ENCODE measurements at places on chromosomes 4 and X. TPM values are rescaled to one million over a fixed set of nuclear protein-coding genes. Genes with fewer than 3 reads are reported as not detected.
A peak's percentile ranks its signal among the peaks of the same experiment; 100 is the strongest.

DNA sequence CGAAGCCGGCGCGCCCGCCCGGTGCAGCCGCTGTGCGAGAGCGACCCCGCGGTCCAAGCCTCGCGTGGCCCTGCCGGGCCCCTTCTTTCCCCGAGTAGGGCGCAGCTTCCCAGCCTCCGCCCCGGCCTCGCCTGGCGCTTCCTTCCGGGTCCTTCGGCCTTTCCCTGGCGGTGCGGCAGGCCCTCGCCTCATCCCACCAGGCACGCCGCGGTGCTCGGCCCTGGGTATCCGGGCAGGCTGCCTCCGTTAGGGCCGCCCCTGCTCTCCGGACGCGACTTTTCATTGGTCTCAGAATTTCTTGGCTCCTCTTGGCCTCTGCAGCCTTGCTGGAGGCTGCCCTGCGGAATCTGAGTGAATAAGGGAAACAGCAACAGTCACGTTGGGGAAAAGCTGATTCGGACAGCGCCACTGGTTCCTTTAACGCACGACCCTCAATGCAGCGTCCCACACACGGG lies 429 bp downstream of the UVSSA start:
- DNase-seq = peak; percentile 92
- H3K36me3 ChIP-seq = peaks cover 2% of the 10 kb centered on the region
- no peaks in the 10 kb centered on the region for H3K27me3 ChIP-seq
- peak overlapping the region; percentile 90 for H3K27ac ChIP-seq
- peak overlapping the region; percentile 79 for H3K4me3 ChIP-seq

DNA sequence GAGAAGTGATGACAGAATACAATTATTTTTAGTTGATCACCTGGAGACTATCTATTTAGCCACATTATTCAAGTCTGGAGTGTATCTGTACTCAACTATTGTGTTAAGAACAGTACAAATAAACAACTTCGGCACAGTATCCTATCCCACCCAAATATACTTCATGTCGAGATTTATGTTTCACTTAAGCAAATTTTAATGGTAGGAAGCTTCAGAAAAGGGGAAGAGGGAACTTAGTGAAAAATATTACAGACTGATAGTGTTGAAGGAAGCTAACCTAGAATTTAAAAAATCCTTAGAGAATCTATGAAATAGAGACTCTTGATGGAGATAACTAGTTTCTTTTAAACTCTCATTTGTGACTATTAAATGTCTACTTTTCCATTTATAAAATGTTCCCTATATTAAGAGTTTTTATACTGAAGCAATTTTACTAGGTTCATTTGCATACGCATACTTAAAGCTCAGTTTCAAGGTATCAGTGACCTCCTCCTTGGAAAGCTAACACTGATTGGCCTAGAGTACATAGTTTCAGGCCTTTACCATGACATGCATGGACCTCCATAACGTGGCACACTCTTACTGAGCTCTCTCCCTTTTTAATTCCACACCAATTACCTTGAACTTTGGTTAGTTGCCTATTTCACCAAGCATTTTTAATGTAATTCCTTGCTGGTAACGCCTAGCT lies 197.7 kb downstream of the CAMK2D start:
- H3K4me1 ChIP-seq = peaks cover 37% of the 10 kb centered on the region
- no peak overlapping the region for H3K4me3 ChIP-seq
- H3K36me3 ChIP-seq = peaks cover 10% of the 10 kb centered on the region
- H3K27me3 ChIP-seq = no peaks in the 10 kb centered on the region

- H3K27me3 ChIP-seq = peaks cover 5% of the 10 kb centered on the region
- H3K36me3 ChIP-seq = no peaks in the 10 kb centered on the region
- H3K27ac ChIP-seq = no peak overlapping the region
Measured at GRCh38 chrX:123570011-123570590, 162.8 kb downstream of the THOC2 start.

Gene ZMAT1
- total RNA-seq = 4.9 TPM

- no peaks in the 10 kb centered on the region for H3K27me3 ChIP-seq
- no peak overlapping the region for H3K4me3 ChIP-seq
- no peak for DNase-seq
- H3K27ac ChIP-seq = no peak overlapping the region
Measured at GRCh38 chrX:50432829-50433289, 37.8 kb downstream of the DGKK start.

GRCh38 chr4:44861756-44862155 lies 135.4 kb upstream of the GNPDA2 start:
- DNase-seq = no peak
- peaks cover 7% of the 10 kb centered on the region for H3K4me1 ChIP-seq
- no peak overlapping the region for H3K4me3 ChIP-seq
- H3K36me3 ChIP-seq = no peaks in the 10 kb centered on the region
- H3K27ac ChIP-seq = no peak overlapping the region
- no peaks in the 10 kb centered on the region for H3K27me3 ChIP-seq

DNA sequence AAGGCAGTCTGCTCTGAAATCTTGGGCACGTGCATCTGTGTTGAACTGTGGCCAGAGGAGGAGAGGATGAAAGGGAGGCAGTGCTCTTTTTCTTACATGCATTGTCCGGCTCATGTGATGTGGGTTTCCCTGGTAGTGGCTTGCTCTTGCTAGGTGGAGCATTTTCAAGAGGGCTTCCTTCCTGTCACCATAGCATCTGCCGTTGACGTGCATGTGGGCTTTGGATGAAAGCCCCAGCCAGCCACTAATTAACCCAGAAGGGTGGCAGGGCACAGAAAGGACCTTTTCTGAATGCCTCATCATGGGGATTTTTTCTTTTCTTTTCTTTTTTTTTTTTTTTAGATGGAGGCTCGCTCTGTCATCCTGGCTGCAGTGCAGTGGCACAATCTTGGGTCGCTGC lies 121.3 kb downstream of the GPR143 start:
- no peak overlapping the region for H3K27ac ChIP-seq
- DNase-seq = no peak
- H3K4me3 ChIP-seq = no peak overlapping the region
- H3K36me3 ChIP-seq = peaks cover 2% of the 10 kb centered on the region
- H3K4me1 ChIP-seq = no peaks in the 10 kb centered on the region

- DNase-seq = no peak
- H3K4me3 ChIP-seq = no peak overlapping the region
- no peaks in the 10 kb centered on the region for H3K36me3 ChIP-seq
- peaks cover 2% of the 10 kb centered on the region for H3K4me1 ChIP-seq
Measured at GRCh38 chr4:93414041-93414550, 414.5 kb upstream of the ATOH1 start.

GRCh38 chr4:77347351-77347966 lies 190.5 kb downstream of the CCNG2 start:
- H3K4me3 ChIP-seq = no peak overlapping the region
- no peaks in the 10 kb centered on the region for H3K4me1 ChIP-seq
- DNase-seq = no peak
- H3K27ac ChIP-seq = no peak overlapping the region
- peaks cover 18% of the 10 kb centered on the region for H3K27me3 ChIP-seq

DNA sequence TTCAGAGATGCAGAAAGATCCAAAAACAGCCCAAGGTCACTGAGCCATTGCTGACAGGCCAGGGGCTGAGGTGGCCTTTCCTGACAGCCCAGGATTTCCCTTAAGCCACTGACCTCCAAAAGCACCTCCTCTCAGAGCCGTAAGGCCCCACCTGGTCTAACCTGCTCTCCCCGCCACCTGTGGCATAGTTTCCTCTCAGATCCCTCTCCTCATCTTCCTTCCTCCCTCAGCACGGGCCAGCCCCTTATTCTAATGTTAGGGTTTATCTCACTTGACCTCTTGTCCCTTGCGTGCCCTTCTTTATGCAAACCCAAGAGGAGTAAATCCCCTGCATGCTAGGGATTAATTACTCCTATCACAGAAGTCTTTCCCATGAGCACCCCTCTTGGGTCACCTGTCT lies 113.0 kb downstream of the RBM47 start:
- H3K4me1 ChIP-seq = peaks cover 5% of the 10 kb centered on the region
- H3K27ac ChIP-seq = no peak overlapping the region
- DNase-seq = no peak
- H3K36me3 ChIP-seq = no peaks in the 10 kb centered on the region
- H3K27me3 ChIP-seq = peaks cover 3% of the 10 kb centered on the region
- H3K4me3 ChIP-seq = no peak overlapping the region

DNA sequence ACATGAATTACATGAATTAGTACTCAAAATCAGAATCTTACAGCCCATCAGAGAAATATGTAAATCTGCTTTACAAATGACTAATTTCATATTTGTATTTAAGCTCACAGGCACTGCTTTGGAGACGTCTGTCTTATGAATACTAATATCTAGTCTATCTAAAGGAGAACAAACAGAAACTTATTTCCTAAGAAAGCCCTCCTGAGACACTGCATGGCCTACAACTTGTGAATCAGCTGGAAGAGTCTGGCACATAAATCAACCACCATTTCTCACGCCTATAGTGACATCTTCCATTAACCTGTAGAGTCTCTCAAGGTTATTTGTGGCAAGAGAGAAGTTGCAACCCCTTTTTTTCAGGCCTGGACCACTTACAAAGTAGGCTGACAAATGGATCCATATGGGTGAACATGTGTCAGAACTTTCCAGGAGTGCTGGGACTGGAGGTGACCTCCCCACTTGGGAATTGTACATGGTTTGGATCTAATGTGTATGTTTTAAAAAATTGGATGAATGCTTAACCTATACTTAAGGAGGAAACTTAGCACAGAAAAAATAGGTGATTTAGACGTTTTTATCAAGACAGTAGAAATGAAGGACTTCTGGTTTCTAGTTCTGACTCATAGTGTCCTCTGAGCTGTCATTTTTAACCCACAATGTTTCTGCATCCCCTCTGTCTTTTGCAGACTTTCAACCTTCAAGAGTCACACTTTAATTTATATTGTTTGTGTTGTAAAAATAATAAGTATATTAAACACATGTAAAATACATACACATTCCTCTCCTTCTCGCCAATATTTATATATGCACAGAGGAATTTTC lies 83.2 kb upstream of the ARHGAP24 start:
- DNase-seq = no peak
- no peak overlapping the region for H3K4me3 ChIP-seq
- H3K36me3 ChIP-seq = no peaks in the 10 kb centered on the region
- no peak overlapping the region for H3K27ac ChIP-seq
- H3K4me1 ChIP-seq = no peaks in the 10 kb centered on the region

Gene TLR10
- total RNA-seq = not detected

Gene NAP1L2
- not detected for total RNA-seq

Gene CCKAR
- not detected for total RNA-seq

Gene EGFL6
- total RNA-seq = not detected

DNA sequence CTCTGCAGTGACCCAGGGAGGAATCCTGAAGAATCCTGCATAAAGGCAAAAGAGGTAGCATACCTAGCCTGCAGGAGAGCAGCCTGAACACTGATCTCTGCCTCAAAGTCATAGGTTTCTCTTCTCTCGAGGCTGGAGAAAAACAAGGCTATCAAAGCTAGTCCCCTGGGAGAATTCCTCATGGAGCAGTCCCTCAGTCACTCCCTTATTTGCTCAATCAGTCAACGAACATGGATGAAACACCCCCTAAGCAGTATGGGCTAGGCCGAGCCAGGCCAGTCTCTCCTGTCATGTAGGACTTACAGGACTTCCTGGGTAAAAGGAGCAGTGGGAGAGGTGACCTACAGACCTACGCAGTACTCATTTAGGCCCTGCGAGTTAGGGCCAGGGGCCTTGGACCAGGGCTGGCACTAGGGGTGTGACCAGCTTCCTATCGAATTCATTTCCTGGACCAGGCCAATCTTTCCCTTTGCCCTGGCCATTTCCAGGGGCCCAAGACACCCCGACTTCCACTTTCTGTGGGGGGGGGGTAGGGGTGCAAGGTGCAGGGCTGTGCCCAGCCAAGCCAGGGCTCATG lies 164.1 kb downstream of the EFNB1 start:
- H3K36me3 ChIP-seq = no peaks in the 10 kb centered on the region
- H3K4me3 ChIP-seq = no peak overlapping the region
- no peaks in the 10 kb centered on the region for H3K27me3 ChIP-seq
- no peak overlapping the region for H3K27ac ChIP-seq
- peaks cover 36% of the 10 kb centered on the region for H3K4me1 ChIP-seq

DNA sequence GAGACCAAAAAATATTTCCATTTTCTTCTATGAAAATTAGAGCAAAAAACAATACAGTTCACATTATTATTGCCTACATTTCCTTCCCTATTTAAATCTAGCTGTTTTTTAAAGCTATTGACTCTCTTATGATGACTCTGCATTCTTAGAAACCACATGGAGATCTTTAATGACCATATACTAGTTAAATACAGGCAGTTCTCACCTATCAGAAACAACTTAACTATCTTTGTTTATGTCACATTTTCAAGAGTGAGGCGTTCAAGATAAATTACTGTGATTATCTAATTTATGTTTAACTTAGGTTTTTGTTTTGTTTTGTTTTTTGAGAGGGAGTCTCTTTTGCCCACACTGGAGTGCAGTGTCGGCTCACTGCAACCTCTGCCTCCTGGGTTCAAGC lies 3.0 kb downstream of the CISD2 start:
- H3K4me3 ChIP-seq = no peak overlapping the region
- peaks cover 15% of the 10 kb centered on the region for H3K36me3 ChIP-seq
- H3K4me1 ChIP-seq = peaks cover 37% of the 10 kb centered on the region
- DNase-seq = no peak
- H3K27ac ChIP-seq = peak overlapping the region; percentile 24

Gene PPP2R2C
- not detected for total RNA-seq

Gene IBSP
- not detected for total RNA-seq

Gene LUZP4
- not detected for total RNA-seq

GRCh38 chr4:72430050-72430449 lies 139.0 kb downstream of the ADAMTS3 start:
- DNase-seq = no peak
- no peak overlapping the region for H3K27ac ChIP-seq
- no peaks in the 10 kb centered on the region for H3K4me1 ChIP-seq
- H3K4me3 ChIP-seq = no peak overlapping the region

DNA sequence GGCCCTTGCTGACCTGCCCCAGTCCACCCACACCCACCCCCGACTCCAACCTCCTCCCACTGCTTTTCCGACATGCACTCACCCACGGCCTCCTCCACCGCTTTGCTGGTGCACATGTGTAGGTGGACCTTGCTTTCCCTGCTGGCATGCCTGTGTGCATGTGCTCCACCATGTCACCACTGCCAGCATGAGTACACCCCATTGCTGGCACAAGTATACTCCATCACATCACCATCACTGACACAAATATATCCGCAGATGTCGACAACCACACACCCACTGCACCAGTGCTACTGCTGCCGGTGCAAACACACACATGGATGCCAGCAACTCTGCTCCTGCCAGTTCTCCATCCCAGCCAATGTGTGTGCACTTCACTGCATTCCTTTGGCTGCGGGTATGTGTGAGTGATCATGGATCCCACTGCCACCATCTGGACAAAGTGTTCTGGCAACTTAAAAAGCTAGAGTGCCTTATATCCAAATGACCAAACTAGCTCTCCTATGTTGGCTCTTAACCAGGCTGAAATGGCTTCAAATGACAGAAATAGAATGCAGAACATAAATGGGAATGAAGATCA lies 1072.3 kb downstream of the RAPGEF2 start:
- H3K27ac ChIP-seq = no peak overlapping the region
- no peak for DNase-seq

Gene ZGRF1
- 6.8 TPM for total RNA-seq

- H3K27me3 ChIP-seq = peaks cover 6% of the 10 kb centered on the region
- no peaks in the 10 kb centered on the region for H3K36me3 ChIP-seq
- no peak overlapping the region for H3K4me3 ChIP-seq
- no peaks in the 10 kb centered on the region for H3K4me1 ChIP-seq
Measured at GRCh38 chrX:119187298-119187697, 48.8 kb upstream of the PGRMC1 start.

GRCh38 chrX:10660171-10660570 lies 39.8 kb upstream of the MID1 start:
- H3K4me3 ChIP-seq = no peak overlapping the region
- H3K27me3 ChIP-seq = no peaks in the 10 kb centered on the region
- no peaks in the 10 kb centered on the region for H3K4me1 ChIP-seq
- DNase-seq = no peak

- peaks cover 12% of the 10 kb centered on the region for H3K27me3 ChIP-seq
- no peaks in the 10 kb centered on the region for H3K4me1 ChIP-seq
- no peak overlapping the region for H3K27ac ChIP-seq
Measured at GRCh38 chr4:89337681-89338080, 30.1 kb upstream of the GPRIN3 start.

All from osteocyte (in vitro differentiated cells).